Kidney tubule cell (primary cell): ENCODE measurements at places on chromosomes 11 and 22.

DNA sequence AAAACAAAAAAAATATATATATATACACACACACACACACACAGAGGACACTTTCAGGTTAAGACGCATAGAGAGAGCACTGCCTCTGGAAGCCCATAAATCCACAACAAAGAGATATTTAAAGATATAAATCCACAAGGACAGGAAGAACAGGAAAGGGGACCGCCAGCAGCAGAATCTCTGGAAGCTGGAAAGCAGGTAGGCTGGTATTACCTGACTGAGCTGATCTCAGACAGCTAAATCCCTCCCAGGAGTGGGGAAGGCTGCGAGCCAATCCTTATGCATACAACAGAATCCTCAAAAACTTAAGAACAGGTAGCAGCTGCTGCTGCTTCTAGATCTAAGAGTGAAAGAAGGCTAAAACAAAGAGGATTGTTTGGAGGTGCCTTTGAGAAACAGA is 1.8 kb upstream of the MCAT start:
- DNase-seq: no peak

GRCh38 chr11:126176853-126177470 is 34.5 kb downstream of the RPUSD4 start:
- DNase-seq: no peak

- no peak for DNase-seq
Measured at GRCh38 chr22:32743046-32743445, 58.5 kb upstream of the TIMP3 start.

GRCh38 chr22:47051441-47052071 is 289.1 kb downstream of the TBC1D22A start:
- DNase-seq: no peak

DNA sequence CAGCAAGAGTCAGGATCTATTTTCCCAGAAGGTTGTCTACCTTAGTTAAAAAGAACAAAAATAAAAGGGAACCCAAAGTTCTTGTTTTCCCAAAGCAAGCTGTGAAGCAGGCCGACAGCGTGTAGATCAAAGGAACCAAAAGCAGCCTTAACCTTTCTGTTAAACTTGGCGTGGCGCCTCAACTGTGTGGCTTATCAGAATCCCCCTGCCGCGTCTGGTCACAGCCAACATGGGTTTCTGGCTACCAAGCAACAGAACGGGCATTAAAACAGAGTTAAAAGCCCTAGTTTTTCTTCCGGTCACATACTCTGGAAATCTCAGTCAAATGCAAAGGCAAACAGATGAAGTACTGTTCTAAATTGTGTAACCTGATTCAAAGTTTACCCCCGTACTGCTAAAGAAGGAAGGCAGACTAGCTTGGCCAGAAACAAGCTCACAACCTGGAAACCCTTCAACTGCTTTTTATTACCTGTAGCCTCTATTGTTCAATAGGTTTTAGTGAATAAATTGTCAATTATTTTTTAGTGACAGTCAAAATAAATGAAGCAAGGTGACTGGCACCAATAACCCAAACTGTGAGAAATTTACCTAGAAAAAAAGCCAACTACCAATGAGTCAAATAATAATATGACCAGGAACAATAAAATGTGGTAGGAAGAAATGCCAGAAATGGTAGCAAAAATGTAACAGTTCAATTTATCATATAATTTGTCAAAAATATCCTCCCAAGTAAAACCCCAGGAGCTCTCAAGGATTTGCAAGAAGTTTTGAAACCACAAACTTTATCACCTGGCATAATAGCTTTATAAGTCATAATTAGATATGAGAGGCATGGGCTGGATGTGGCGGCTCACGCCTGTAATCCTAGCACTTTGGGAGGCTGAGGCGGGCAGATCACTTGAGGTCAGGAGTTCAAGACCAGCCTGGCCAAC is 21.4 kb downstream of the CHKA start:
- DNase-seq: peak; percentile 18

DNA sequence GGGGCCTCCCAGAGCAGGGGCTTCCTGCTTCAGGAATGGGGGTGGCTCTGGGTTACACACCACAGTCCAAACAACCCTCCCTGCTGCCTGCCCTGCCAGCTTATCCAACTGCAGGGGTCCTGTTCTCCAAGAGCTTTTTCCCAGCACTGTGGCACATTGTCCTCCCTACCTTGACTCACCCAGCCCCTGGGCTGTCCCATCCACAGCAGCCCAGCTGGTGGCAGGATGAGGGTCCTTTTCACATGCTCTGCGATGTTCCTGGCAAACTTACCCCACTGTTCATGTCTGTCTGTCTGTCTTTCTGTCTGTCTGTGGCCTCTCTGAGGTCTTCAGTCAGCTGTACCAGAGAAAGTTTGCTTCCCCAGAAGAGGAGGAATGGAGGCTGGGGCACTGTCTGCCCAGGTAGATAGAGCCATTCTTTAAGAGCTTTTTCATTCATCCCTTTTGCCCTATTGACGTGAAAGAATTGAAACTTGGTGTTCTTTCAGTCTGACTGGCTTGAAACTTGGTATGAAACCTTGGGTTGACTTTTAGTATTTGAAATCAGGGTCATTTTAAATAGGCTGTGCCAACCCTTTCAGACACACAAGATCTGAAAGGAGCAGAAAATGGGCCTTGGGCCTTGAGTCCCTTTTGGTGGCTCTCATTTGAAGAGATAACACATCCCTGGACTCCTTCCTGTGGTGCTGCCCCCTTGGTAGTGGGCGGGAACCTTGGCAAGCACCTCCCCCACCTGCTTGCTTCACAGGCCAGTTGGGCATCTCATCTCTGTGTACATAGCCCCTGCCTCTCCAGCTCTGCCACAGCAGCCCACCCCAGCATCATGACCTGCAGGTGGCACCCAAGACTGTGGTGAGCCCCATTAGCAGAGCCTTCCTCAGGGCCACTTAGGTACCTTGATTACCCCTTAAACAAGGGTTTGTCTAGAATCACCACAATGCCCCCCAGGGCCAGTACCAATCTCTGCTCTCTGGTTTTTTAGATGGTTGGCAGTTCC is 74.6 kb upstream of the SUSD2 start:
- DNase-seq: no peak

DNA sequence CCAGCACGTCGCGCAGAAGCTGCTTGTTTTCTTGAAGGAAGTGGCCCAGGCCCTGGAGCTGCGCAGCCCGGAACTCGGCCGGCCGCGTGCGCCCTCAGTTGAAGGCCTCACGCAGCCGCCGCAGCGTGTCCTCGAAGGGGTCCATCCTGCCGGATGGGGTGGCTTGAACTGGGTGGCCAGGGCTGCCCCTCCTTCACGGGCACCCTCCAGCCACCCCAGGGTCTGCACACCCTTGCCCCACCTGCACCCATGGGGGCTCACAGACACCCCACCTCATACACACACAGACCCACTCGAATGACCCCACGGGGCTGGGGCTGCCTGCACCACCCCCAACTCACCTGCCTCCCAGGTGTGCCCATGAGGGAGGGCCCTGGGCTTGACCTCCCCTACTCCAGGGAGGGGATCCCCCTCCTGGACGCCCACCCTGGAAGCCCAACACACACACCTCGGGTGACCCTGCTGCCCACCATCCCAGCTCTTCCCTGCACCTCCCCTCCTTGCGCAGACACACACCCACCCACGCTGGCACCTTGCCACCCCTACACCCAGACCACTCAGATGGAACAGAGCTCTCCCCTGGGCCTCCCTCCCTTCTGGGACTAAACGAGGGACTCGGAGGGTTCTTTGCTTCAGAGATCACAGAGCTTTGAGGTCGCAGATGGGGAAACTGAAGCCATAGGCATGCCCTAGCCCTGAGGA is 6.8 kb downstream of the ALDH3B2 start:
- no peak for DNase-seq

GRCh38 chr22:20523086-20523983 is 15.9 kb downstream of the MED15 start:
- peak; percentile 46 for DNase-seq

DNA sequence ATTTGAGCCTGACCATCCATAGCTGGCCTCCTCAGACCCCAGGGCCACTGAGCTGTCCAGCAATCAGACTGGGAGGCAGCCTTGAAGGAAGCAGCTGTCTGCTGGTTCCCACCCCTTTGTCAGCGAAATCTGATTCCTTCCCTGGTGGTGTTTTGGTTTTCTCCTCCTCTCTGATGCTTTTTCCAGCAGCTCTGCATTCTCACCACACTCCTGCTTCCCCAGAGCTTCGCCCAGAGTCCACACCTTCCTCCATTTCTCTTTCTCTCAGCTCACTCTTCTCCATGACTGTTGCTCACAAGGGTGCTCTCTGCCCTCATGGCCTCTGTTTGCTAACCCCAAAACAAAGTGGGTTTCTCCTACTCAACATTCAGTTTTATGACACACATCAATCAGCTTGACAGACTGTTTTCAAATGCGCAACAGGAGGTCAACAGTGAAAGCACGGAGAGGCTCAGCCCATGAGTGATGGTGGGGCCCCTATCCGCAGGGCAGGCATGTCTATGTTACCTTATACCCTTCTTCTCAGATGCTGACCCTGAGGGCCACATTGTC is 130.6 kb upstream of the MTNR1B start:
- DNase-seq: no peak

GRCh38 chr22:35766654-35767580 is 49.2 kb downstream of the APOL5 start:
- DNase-seq: no peak

DNA sequence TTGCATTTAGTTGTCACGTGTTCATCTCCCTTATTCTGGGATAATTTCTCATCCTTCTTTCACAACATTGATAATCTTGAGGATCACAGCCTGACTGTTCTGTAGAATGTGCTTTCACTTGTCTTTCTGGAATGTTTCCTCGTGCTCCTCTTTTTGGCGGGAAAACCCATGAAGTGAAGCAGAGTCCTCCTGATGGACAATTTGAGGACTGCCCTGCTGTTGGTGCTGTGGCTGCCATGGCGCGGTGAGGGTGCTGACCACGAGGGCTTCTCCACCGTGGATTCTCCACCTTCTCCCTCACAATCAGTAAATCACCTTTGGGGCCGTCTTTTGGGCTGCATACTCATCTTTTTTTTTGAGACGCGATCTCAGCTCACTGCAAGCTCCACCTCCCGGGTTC is 946.9 kb downstream of the BRD1 start:
- no peak for DNase-seq

GRCh38 chr22:48403521-48404403 is 1423.9 kb downstream of the BRD1 start:
- DNase-seq: no peak
